Vagina (tissue), 2 donors: ENCODE measurements at places on chromosomes 6 and 20. TPM values are rescaled to one million over a fixed set of nuclear protein-coding genes. Genes with fewer than 3 reads are reported as not detected.

DNA sequence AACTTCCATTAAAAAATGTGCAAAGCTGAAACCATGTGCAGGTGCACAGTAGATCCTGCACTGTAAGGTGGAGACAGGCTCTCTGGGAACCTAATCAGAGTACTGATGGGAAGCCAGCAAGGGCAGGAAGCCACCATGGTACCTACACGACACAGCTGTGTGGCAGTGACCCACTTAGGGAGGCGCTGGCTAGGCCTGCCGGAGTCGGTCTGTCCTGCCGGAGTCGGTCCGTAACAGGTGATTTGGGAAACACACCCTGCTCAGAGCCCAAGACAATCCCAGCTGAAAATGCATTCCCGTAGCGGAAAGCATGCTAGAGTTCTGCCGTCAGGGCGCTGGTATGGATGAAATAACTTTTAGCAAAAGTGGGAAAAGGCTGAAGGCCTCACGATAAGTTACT is 17.2 kb downstream of the TXNDC5 start:
- DNase-seq, result no peak

The C6orf52 gene
- not detected for total RNA-seq

DNA sequence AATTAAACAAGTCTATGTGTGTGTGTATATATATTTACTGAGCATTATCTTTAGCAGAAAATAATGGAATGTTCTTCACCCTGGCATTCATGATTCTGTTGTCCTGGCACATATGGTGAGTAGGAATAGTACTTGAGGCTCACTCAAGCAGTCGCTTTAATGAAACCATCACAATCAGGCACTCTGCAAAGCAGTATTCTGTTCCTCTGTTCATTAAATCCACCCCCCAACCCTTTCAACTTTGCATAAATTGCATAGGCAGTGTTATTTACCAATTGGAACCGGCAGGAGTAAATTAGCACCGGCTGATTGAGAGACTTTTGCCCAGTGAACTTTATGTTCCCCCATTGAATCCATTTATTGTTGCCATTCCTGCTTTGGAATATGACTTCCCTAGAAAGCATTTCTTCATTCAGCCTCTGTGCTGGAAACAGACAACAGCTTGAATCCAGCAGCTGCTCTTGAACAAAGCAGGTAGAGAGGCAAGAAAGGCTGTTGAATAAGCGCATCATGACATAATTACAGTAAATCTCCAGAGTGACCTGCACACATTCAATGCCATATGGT is 268.0 kb upstream of the RNF217 start:
- no peak for DNase-seq

DNA sequence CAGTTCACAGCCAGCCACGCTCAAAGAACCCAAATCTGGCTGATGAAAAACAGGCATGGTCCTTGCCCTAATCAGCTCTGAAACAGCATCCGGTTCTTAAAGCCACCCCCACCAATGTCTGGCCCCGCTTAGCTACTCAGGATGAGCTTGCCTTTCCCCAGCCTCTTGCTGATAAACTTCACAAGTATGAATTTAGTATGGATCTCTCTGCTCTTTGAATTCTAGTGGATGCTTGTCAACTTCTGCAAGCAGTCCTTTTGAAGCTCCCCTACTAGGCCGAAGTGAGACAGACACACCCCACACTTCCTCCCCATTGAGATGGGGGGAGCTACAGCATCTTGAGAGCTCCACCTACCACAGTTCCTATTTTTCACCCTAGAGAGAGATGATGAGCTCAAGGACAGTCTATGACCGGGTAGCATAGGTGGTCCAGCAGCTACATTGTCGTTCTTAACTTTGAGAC is 36.7 kb downstream of the EBF4 start:
- no peak for DNase-seq

DNA sequence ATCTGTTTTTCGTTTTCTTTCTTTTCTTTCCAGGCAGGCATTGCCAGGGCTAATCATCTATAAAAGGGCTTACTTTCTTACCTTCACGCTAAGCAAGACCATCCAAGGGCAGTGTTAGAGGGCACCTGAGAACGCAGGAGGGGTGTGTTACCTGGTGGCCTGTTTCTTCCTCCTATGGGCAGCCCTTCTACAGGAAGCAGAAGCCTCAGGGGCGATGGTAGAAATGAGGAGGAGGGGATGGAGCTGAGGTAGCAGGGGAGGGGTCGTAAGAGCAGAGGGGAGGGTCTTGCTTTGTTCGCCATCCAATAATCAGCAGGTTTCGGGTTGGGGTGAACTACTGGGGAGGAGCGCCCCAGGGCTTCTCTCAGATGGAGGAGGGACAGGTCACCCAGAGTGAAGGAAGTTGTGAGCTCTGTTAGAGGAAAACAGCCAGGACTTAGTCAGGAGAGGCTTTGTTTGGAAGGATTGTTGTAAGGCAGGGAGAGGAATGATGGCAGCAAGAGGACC is 1.5 kb upstream of the CCR6 start:
- no peak for DNase-seq

GRCh38 chr20:58651946-58652605 is 993 bp downstream of the STX16 start:
- DNase-seq, result no peak

The GPR63 gene
- total RNA-seq, result 2.5 TPM

DNA sequence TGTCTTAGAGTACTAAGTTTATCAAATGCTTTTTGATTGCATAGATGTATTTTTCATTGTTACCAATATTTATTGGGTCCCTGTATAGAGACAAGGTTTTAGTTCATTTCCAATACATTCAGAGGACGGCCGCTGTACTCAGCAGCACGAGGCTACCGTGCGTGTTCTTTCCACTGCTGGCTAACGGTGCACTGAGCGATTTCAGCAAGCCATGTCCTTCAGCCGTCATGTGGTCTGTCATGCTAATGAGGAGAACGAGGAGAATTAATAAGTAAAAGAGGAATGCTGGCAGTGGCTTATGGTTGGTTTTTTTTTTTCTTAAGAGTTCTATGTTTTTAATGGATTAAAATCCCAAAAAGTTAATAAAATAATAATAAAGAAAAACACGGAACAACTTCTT is 253.6 kb downstream of the ARID1B start:
- no peak for DNase-seq

The HLA-DOA gene
- 30.2 TPM for total RNA-seq

DNA sequence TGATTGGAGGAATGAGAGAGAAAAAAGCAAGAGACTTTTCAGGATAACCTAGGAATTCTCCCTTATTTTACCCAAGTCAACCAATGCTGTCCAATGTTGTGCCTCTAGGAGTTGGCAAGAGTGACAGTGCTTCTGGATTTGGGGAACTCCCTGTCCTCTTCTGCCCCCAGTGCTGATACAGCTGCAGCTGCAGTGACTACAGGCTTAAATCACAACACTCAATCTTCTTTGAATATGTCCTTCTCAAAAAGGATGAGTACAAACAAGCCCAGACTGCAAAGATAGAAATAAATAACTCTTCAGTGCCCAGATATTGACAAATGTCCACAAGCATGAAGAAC is 141.0 kb upstream of the COL21A1 start:
- DNase-seq, result no peak

DNA sequence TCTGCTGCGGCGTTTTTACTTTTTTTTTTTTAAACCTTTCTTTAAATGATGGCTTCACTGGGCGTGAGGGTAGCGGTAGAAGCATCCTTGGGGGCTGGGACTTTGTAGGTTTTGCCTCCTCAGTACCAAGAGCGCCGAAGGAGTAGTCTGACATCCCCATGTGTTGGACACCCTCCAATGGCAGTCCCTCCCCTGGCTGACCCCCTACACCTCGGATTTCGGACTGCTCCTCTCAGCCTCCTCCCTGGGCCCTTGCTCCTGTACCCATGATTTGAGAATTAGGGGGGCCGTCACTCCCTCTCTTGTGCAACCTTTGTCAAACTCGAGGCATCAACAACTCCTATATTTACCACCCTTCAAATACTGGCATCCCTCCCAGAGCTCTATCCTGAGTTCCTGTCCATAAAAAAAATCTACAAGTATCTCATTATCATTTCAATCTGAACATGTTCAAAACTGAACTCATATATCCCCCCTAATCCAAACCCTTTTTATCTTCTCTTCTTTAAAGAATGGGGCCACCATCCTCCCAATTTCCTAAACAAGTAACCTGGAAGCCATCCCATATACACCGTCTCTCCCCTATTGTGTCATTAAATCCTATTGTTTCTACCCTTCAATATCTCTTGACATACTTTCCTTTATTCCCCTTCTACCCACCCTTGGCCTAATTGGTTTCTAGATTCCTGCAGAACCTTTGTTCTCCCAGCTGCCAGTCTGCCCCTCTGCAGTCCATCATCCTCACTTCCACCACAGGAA is 1.2 kb upstream of the ARFGEF3 start:
- no peak for DNase-seq

The SAMD3 gene
- 7.6 TPM for total RNA-seq

- DNase-seq, result no peak
Observed at GRCh38 chr20:40283689-40284088, 405.3 kb downstream of the MAFB start.

DNA sequence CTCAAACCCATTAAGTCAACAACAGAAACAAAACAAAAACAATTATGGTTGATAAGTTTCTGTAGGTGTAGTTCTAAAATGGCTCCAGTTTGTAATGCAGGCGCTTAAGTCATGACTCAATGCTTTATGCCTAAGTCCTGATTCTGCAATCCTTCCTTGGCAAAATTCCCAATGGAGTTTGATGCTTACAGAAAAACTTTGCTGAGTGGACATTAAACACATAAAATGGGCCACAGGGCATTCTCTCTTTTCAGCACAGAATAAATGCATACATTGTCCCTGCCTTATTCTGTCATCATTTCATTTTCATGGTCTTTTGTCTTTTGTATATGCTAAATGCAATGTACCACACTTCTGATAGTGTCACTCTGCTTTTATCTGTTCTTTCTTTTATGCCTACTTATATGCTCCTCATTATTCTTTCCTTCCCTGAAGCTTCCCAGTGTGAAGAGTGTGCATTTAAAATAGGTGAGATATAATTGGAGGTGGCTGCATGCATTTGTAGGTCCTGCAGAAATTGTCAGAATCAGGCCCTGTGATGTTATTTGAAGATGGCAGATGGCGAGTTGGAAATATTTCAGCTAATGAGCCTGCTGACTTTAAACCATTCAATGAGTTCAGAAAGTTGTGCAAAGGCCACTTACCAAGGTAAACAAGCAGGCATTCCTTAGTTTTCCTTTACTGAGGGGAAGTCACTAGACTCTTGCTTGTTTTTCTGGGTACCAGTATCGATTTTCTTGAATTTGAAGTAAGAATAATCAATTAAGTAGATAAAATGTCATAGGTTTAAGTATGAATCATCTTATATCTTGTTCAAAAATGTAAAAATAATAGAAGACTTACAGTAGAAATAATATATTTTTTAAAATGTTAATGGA is 313.1 kb downstream of the TRDN start:
- no peak for DNase-seq

GRCh38 chr6:40148882-40149573 is 214.8 kb upstream of the MOCS1 start:
- no peak for DNase-seq
